ENCODE measurements at places on chromosomes 1 and 21.

GRCh38 chr1:206556047-206556749 is 48.9 kb downstream of the RASSF5 start:
- peak; percentile 17 for DNase-seq

DNA sequence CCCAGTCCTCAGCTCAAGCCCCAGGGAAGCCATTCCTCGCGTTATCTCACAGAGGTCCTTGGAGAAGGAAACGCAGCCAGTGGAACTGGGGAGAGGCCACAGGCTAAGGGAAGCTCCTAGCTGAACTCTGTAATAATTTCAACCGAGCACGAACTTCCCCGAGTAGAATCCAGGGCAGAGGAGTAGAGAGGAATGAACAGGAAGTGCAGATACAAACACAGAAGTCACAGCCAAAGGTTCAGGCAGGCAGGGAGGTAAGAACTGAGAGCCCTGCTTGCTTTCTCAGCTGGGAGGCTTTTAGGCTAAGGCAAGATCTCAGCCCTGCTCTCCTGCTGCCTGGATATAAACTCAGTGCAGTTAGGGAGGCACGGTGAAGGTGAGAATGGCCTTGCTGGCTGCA is 23.7 kb downstream of the WARS2 start:
- no peak for DNase-seq

GRCh38 chr1:218377143-218377660 is 32.1 kb downstream of the TGFB2 start:
- DNase-seq, result peak; percentile 54

DNA sequence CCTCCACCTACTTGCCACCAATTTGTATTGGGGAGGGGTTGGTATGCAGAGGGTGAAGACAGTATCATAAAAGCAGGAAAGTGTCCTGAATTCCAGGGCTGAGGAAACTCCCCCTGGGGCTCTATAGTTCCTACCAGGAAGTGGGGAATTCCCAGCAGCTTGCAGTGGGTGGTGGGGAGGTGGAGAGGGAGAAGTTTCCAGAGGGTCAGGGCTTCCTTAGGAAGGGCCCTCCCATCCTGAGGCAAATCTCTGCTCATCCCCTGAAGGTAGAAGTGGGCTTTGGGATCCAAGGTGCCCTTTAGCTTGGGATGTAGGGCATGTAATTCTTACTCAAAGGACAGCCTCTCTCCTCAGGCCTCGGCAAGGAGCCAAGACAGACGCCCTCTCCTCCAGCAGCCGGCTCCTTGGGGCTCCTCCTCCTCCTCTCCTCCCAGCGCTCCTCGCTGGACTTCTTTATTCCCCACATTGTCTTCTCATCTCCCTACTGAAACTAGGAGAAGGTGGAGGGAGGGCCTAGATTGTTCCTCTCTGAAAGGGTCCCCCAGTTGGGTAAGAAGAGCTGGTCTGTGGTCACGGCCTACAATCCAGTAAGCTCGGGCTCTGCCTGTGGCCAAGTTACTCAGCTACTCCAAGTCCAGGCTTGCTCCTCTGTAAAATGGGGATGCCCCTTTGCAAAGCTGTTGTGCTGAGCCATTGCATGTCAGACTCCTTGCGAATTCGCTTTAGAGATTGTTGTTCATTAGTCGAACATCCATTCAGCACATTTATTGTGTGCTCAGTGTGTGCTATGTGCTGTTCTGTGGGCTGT is 17.9 kb upstream of the CSF1 start:
- DNase-seq, result no peak

DNA sequence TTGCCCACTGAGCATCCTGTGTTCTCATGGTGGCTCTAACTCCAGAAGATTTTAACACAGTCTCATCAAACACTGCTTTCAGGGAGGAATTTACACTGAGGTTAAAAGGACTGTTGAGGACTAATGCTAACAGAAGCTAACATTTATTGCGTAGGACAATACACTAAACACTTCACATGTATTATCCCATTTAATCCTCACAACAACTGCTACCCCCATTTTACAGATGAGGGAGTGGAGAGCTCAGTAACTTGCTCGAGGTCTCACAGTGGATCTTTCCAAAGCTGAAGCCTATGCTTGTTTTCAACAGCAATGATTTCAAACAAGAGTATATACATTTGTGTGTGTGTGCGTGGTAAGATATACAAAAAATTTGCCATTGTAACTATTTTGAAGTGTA is 13.9 kb downstream of the ATF3 start:
- no peak for DNase-seq

DNA sequence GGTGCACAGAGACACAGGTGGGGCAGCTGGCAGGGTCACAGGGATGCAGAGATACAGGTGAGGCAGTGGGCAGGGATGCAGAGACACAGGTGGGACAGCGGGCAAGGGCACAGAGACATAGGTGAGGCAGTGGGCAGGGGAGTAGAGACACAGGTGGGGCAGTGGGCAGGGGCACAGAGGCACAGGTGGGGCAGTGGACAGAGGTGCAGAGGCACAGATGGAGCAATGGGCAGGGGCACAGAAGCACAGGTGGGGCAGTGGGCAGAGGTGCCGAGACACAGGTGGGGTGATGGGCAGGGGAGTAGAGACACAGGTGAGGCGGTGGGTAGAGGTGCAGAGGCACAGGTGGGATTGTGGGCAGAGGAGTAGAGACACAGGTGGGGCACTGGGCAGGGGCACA is 117.3 kb upstream of the KLHDC7A start:
- no peak for DNase-seq
